Bronchial epithelial cell (primary cell): ENCODE measurements at places on chromosomes 7 and 10.

GRCh38 chr7:50212016-50212325 lies 92.5 kb upstream of the IKZF1 start:
- no peak for DNase-seq

DNA sequence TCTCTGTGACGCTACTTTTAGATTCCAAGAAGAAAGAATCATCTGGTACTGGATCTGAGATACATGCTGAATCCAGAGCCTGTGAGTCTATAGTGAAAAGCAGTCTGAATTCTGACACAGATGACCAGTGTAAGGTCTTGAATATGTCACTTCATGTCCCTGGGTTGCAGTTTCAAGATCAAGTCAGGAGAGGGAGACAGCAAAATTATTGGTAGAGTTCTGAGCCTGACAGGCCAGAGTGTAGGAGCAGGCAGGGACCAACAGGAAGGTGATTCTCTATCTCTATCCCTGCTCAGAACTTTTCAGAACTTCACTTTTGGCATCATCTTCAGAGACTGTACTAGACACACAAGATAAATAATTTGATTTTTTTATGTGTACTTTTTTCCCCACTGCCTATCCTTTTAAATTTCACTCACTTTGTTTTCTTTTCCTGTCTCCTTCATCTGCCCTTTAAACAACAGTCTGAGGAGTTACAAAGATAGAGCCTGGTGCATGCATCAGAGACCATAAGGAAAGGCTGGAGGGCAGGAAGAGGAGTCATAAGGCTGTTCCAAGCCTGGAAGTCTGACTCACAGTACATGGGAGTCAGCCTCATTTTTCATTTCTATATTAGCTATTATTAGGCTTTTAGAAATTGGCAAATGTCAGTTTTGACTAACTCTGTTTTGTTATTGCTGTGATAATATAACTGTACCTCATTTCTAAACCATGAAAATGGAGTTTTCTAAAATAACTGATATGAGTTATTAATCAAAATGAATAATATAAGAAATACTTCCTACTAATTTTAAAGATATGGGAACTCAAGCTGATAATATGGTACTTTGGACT lies 120.2 kb upstream of the TMEM229A start:
- peak; percentile 77 for DNase-seq

DNA sequence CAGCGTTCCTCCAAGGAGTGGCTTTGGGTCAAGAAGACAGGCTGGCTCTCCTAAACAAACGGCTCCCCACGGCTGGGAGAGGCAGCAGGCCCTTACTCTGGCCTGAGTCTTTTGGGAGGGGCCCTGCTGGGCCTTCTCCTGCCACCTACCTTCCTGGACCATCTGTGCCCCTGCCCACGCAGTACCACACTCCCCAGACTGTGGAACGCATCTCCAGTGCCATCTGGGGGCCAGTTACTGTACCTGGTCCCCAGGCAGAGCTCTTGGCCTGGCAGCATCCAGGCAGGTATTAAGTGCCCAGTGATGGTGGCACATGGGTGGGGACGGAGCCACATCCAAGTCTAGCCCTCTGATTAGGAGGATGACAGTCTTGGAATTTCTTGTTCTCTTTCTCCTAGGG lies 14.4 kb downstream of the ALKBH4 start:
- DNase-seq, result no peak

DNA sequence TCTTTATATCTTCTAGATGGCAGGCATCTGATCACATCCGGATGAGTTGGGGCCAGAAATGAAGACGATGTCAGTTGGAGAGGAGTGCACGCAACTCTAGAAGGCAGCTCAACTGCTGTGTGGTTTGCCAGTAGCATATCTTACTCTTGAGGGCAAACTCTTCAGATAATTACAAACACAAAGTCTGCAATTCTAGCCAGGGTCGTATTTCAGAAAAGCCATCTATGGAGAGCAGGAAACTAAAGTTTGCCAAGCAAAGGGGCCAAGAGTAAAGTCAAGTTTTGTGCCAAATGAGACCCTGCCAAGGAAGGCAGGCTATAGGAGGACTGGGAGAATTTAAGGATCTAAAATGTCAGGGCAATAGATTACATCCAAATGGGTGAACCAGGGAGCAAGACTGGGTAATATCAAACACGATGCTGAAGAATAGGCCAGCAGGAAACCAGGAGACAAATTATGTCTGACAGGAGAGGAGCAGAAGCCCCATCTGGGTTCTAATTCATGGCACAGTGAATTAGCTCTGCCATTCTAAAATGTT lies 312.5 kb upstream of the SEMA3C start:
- DNase-seq, result no peak

GRCh38 chr10:48990226-48990625 lies 50.6 kb upstream of the LRRC18 start:
- DNase-seq, result no peak

GRCh38 chr7:44665531-44666213 lies 59.2 kb downstream of the OGDH start:
- peak; percentile 55 for DNase-seq

- no peak for DNase-seq
Measured at GRCh38 chr7:2610898-2611297, 20.9 kb upstream of the TTYH3 start.

DNA sequence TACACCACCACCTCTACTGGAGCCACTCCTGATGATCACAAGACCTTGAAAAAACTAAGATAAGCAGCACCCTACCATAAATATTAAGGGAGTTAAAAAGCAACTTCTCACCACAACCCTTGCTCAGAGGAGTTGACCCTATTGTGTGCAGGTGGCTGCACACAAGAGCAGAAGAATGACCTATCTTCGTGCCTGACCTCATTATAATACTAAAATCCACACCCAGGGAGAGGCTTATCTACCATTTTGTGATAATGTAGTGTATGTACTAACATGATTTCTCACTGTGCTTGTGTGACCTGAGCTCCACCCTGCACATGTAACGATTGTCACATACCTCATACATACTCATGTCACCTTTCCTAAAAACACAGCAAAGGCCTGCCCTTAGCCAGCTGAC lies 205.0 kb upstream of the MBL2 start:
- DNase-seq, result no peak

DNA sequence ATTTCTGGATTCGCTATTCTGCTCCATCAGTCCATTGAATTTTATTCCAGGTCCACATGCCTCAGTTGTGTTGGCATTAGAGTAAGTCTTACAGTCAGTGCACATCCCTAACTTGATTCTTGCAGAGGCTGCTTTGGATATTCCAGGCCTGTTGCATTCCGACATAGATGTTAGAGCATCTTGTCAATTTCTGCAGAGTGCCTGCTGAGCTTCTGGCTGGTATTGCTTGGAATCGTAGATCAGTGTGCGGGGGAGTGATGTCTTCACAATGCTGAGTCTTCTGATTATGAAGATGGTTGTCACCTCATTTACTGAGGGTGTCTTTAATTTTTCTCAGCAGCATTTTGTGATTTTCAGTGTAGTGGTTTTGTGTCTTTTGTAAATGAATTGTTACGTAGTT lies 45.2 kb downstream of the INPP5A start:
- no peak for DNase-seq

GRCh38 chr10:127990846-127991542 lies 84.1 kb downstream of the PTPRE start:
- DNase-seq, result peak; percentile 97

DNA sequence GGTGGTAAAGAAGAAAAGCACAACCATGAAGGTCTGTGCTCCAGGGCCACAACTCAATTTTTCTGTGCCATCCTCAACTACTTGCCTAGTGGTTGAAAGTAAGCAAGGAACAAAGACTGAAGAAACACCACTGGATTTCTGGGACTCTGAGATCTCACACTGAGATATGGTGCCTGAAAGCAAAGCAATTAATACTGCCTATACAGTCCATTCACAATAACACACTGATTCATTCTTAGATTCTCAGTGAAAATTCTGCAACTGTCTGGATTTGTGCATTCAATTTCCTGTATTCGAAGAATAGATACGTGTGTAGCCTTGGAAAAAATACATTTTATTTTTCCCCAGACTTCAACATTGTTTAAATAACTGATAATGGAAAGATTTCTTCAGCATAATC lies 116.4 kb upstream of the FAM133B start:
- no peak for DNase-seq
